ENCODE measurements at places on chromosomes 2 and 18.

- DNase-seq: no peak
Observed at GRCh38 chr18:48668466-48669179, 129.8 kb downstream of the CTIF start.

GRCh38 chr2:219290381-219291171 is 11.4 kb downstream of the DNAJB2 start:
- DNase-seq: no peak

- no peak for DNase-seq
Observed at GRCh38 chr2:138689705-138690104, 90.5 kb downstream of the NXPH2 start.

- no peak for DNase-seq
Observed at GRCh38 chr18:78769502-78770105, 210.0 kb upstream of the SALL3 start.

GRCh38 chr2:208034503-208035140 is 9.3 kb upstream of the PLEKHM3 start:
- no peak for DNase-seq

- DNase-seq: no peak
Observed at GRCh38 chr18:49441338-49441938, 19.0 kb downstream of the DYM start.

DNA sequence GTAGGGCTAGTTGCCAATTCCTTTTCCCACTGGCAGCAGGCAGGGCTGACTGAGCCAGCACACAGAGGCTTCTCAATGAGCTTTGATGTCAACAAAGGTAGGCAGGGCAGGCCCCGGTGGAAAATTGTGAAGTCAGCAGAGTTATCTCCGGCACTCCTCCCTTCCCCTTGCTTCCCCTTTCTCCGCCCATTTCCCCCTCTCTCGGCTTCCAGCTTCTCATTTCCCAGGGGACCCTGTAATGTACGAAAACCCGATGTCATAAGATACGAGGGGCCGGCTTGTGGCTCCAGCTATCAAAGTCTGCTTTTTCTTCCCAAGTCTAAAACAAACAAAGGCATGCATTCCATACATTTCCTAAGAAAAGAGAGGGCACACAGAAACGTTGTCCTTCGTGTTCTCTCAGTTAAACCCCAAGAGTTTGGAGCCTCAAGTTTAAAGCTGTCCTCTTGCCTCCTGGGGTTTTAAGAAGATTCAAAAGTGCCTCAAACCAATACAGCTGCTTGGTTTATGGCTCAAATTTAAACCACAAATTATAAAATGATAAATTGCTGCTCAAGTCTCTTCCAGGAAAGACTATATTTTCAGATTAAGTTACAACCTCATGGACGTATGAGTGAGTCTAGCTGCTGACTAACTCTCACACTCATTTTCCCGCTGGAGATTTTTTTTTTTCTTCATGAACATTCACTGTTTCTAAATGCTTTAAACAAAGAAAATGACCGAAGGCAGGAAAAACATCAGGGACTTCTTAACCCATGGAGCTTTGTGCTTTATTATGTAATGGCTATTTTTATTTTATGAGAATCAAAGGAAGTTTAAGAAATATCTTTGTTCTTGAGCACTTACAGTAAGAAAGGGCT is 27.2 kb upstream of the EML4 start:
- DNase-seq: peak; percentile 47

DNA sequence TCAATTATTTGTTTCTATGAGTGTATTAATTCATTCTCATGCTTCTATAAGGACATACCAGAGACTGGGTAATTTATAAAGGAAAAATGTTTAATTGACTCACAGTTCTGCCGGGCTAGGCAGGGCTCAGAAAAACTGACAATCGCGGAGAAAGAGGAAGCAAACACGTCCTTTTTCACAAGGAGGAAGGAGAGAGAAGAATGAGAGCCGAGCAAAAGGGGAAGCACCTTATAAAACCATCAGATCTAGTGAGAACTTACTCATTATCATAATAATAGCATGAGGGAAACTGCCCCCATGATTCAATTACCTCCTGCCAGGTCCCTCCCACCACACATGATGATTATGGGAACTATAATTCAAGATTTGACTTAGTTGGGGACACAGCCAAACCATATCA is 294.0 kb downstream of the DSC3 start:
- no peak for DNase-seq

- DNase-seq: no peak
Observed at GRCh38 chr2:126657148-126657635, 1.2 kb downstream of the GYPC start.

GRCh38 chr2:82959727-82960126 is 1499.4 kb downstream of the SUCLG1 start:
- DNase-seq: no peak

DNA sequence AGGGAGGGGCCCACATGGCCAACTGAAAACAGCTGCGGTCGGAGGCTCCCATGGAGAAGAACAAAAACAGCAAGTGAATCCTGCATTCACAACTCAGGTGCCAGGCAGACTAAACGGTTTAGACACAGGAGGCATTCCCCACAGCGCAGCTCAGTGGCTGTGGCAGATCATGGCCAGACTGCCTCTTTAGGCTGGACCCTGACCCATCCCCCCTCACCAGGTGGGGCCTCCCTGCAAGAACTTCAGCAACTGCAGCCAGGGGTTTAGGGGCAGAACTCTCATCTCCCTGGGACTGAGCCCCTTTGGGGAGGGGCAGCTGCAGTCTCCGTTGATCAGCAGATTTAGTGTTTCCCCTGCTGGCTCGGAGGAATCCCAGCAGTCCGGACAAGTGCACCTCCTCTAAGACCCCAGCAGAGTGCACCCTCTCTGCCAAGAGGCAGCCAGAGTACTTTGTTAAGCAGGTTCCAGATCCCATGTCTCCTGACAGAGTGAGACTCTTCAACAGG is 346.7 kb downstream of the SS18 start:
- no peak for DNase-seq

DNA sequence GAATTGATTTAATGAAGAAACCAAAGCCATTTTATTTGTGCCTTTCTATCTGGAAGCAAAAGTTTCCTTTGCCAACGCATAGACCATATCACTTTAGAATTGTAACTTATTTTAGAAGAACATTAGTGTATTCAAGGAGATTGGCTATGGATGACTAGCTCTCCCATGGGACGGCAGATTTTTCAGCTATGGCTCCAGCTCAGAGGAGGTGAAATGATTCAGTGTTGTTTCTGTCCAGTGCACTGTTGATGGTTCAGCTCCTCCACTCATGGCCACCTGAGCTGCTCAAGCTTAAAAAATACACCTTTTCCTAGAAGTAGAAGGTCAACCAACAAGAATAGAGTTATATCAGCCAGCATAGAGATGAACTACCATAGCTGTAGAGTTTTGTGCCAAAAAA is 1597.5 kb upstream of the PIK3C3 start:
- no peak for DNase-seq

- DNase-seq: no peak
Observed at GRCh38 chr18:62717169-62717924, 2.0 kb downstream of the PHLPP1 start.

DNA sequence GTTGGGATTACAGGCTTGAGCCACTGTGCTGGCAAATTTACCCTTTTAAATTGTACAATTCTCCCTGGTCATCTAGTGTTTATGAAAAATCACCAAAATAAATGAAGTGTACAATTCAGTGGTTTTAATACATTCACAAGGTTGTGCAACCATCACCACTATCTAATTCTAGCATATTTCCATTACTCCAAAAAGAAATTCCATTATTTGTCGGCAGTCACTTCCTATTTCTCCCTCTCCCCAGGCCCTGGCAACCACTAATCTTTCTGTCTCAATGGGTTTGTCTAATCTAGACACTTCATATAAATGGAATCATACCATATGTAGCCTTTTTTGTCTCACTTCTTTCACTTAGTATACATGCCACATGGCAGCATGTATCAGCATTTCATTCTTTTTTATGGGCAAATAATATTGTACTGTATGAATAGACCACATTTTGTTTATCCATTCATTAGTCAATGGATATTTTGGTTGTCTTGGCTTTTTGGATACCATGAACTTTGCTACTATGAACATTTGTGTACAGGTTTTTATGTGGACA is 12.6 kb upstream of the POLE4 start:
- DNase-seq: no peak

DNA sequence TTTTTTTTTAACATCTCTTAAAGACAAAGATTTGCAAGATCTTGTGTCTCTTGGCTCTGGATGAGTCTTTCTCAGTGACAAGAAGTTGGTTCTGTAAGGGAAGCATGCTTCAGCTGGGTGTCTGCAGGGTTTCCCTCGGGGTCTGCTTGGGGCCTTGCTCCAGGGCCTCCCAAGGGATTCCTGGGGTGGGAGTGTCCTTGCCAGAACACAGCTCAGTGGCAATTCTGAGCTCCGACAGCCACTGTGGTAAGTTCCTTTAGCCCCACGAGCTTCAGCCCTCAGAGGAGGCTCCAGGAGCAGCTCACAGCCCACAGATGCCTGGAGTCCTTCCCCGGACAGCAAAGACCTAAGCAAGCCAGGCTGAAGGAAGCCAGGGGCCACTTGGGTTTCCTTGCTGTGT is 52.4 kb downstream of the EMX1 start:
- no peak for DNase-seq

DNA sequence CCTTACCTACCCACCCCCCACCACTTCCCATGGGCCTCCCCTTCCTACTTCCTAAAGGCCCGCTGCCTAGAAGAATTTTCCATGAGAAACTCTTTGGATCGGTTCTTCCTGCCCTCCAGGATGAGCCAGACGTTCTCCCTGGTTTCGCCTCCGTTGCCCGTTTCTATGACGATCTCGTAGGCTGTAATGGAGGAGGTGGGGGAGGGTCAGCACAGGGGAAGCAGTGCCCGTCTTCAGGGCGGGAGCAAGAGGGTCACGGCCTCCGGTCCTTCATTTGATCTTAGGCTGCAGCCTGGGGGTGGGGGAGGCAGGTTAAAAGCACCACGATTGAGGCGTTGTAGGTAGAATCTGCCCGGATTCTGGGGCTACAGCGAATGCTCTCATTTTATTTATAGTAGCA is 172.0 kb downstream of the LOXHD1 start:
- DNase-seq: no peak

GRCh38 chr18:3025544-3025943 is 12.6 kb upstream of the LPIN2 start:
- no peak for DNase-seq

DNA sequence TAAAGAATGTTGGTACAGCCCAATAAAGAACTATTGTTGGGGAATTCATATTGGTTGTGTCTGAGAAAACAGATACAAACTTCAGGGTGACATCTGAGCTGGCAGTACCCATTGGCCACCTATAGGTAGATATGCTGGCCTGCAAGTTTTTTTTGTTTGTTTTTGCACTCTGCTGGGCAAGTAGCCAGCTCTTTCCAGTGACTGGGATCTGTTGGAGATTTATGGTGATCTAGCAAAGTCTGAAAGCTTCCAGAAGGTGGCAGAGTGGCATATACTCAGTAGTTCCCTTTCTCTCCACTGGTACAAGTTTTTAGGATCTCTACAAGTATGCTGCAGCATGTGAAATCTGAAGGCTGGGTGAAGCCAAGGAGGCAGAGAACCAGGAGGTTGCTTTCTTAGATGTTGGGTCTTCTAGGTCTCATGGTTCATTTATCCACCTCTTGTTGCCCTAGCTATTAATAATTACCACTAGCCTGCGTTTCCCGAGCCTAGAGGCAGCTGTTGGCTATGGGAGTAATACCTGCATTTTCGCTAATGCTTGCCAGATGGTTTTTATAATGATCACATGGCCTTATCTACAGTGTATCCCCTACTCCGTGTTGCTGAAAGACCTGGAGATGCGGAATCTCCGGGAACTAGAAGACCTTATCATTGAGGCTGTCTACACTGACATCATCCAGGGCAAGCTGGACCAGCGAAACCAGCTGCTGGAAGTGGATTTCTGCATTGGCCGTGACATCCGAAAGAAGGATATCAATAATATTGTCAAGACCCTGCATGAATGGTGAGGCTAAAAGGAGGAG is 9.5 kb downstream of the COPS7B start:
- DNase-seq: peak; percentile 6

- DNase-seq: no peak
Observed at GRCh38 chr2:85308896-85309555, 18.8 kb downstream of the TGOLN2 start.

GRCh38 chr18:47120428-47120827 is 29.9 kb downstream of the HDHD2 start:
- DNase-seq: no peak

- no peak for DNase-seq
Observed at GRCh38 chr2:62305421-62306176, 109.7 kb downstream of the B3GNT2 start.

DNA sequence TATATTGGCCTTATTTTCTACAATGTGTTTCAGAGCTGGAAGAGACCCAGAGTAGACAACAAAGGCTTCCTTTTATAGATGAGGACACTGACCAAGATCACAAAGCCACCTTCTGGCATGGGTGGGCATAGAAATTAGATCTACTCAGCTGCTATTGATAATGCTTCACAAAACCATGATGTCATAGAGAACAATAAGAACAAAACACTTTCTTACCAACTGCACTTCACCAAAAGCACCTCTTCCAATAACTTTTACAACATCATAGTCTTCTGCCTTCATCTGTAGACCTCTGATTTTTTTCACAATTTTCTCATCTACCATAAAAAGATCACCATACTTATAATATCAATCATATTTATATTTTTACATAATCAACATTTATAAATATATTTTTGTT is 58.1 kb downstream of the ROCK2 start:
- no peak for DNase-seq

DNA sequence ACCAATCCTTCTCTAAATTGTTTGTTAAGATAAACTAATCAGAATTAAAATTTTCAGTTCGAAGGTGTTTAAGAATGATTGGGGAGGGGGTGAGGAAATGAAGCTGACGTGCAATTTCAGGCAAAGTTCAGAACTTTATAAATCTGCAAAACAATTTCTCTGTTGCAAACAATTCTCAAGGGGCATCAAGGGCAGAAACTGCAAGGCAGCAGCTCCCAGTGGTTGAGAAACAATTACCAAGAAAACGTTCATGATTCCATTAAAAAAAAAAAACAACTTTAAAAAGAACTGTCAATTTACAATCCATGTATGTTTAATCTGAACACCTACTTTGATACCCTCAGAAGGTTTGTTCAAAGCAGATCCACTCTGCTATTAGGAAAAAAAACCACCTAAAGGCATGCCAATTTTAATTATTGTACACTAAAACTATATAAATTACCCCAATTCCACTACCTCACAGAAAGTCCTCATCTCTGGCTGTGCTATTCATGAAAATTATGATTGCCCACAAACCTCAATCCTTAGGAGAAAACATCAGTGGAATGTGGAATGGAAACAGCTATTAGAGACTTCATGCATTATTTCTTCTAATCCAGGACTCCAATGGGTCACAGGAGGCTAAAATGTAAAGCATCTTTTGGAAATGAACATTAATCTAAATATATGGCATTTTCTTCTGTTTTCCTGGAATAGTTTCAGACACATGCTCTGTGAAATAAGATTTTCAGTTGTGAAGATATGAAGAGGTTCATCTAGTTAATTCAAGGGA is 119.9 kb upstream of the ACVR1C start:
- no peak for DNase-seq

GRCh38 chr2:186748354-186748753 is 54.5 kb downstream of the FAM171B start:
- DNase-seq: no peak

GRCh38 chr2:217279556-217279955 is 419.7 kb upstream of the TNP1 start:
- DNase-seq: peak; percentile 14
